ENCODE measurements at places on chromosomes 2 and 18.

- no peak for DNase-seq
Measured at GRCh38 chr18:74141667-74142066, 6.0 kb downstream of the FBXO15 start.

DNA sequence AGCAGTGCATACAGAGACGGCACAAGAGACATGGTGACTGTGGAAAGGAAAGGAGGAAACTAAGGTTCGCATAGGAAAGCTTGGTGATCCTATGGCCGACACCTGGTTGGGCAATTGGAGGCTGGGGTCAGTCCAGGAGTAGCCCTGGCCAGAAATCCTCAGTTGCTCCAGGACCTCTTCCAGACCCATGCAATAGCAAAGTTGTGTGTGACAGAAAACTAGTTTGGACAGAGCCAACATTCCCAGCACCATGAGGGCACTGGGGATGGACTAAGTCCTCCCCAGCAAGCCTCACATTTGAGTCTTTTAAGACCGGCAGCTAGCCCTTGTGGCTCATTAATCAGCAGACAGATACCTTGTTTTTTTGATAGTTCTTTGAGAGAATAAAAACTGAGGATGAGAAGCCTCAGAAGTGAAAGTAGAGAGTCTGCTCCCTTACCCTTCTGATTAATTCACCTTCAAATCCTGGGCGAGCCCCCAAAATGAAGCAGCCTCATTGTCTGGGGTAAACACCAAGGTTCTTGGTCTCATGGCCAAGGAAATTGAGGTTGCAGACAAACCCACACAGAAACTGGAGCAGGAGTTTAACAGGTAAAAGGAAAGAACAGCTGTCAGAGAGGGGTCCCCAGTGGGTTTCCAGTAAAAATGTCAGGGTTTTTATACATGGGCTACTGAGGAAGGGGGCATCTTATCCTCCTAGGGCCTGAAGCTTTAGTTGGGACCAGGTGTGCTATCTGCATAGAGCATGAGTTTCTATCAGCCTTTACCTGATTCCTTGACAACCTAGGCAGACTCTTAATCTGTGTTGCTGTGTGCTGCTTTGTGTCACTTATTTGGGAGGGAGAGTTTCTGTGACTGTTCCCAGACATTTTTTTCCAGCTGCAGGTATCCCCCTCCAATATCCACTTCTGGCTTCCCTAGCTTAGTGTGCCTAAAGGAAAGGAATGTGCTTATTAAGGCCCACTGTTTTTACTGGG, 39.1 kb downstream of the STK17B start:
- DNase-seq = no peak

- DNase-seq = no peak
Measured at GRCh38 chr2:96340493-96341414, 5.2 kb downstream of the NCAPH start.

GRCh38 chr2:152434395-152435182, 99.6 kb downstream of the FMNL2 start:
- no peak for DNase-seq

GRCh38 chr2:179251870-179252269, 12.8 kb downstream of the SESTD1 start:
- no peak for DNase-seq

GRCh38 chr18:44747157-44747556, 66.5 kb downstream of the SETBP1 start:
- no peak for DNase-seq

GRCh38 chr2:224850081-224850480, 133.9 kb upstream of the CCDC195 start:
- no peak for DNase-seq
